ENCODE measurements at places on chromosomes 5 and 9. TPM values are rescaled to one million over a fixed set of nuclear protein-coding genes. Genes with fewer than 3 reads are reported as not detected.

DNA sequence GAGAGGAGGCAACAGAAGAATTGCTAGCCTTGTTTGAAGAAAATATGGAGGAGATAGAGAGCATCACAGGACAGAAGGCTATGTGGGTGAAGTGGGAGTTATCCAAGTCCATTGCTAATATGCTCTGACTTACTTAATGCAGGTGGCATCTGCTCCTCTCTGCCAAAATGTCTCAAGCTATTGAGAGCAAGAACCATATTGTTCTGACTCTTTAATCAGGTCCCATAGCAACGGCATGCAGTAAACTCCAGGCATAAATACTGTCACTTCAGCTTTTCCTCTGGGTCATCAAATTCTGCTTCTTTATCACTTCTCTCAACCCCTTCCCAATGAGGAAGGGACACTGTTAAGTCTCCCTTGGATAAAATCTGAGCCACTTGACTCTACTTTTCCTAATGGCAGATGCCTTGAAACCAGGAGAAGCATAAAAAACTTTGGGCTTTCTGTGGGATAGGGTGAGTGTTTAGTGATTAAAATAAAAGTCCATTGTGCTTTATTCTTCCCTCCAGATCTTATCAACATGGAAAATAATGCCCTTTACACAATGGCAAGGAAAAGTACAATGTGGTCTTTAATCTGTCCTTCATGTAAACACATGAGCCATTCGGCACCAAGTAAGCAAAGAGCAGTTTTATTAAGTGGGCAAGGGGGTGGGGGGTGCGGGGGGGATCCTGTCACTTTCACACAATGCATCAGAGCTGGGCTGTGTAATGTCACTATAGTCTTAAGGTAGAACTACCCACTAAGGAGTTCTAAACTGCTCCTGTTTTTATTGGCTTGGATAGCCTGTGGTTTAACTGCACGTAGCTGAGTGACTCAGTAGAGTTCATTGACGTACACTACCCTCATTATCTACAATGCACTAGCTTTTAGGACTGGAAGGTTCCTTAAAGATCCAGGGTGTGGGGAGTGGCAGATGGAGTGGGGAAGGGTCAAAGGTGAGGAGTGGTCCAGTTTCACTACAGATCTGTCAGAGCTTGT, 71.0 kb upstream of the TARS1 start:
- DNase-seq = no peak

DNA sequence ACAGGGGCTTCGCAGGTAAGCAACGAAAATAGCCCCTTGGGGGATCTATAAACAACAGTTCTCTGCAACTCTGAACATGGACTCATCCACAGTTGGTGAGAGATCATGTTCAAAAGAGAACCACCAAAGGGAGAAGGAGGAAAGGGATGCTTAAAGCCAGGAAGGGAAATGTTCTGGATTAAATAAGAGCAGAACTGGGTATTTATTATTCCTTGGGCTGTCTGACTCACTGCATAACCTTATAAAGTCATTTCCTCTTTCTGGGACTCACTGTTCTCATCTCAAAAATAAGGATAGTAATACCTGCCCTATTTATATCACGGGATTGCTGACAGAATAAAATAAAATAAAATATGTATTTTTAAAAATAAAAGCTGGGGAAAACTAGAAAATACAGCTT, 11.2 kb upstream of the MARCHF3 start:
- DNase-seq = no peak

Gene FAM151B
- not detected for polyA plus RNA-seq

Gene PCDHB12
- not detected for polyA plus RNA-seq

GRCh38 chr9:68714416-68715180, 9.6 kb downstream of the PIP5K1B start:
- DNase-seq = no peak

GRCh38 chr9:126487856-126488255, 125.9 kb upstream of the LMX1B start:
- no peak for DNase-seq

GRCh38 chr5:89900346-89900745, 509.2 kb downstream of the CETN3 start:
- DNase-seq = no peak

Gene ITK
- polyA plus RNA-seq = 71.9 TPM

- no peak for DNase-seq
Observed at GRCh38 chr9:90162819-90163218, 479.8 kb downstream of the DIRAS2 start.

DNA sequence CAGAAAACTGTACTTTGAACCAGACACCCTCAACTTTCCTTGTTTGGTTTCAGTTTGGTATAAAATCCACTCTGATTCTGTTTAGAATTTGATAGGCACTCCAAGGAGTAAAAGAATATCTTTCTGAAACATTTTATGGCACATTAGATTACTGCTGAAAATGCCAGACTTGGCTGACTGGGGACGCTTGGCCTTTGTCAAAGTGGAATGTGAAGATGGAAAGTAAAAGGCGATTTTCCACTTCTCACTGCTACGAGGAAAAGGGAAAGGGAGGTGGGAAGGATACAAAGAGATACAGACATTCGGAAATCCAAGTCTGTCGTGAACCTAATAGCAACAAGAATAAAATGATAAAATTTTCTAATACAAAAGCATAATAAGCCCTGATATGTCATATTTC, 203.9 kb downstream of the DMRT2 start:
- DNase-seq = no peak

DNA sequence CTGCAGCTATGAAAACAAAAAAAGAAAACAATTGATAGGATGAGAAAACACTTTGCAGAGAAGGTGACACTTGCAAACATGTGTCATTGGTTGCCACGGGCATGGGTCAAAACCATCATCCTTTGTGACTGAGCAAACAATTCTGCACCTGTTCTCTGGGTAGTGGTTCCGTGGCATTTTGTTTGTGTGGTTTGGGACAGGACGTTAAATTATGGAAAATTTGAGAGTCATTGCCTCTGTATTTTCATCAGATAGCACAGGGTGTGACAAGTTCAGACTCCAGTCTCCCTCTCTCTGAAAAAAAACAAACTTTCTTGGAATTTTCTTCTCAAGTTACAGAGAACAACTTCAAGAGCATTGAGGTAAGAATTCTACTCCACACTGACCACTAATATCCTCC, 113.4 kb upstream of the HMHB1 start:
- DNase-seq = no peak

DNA sequence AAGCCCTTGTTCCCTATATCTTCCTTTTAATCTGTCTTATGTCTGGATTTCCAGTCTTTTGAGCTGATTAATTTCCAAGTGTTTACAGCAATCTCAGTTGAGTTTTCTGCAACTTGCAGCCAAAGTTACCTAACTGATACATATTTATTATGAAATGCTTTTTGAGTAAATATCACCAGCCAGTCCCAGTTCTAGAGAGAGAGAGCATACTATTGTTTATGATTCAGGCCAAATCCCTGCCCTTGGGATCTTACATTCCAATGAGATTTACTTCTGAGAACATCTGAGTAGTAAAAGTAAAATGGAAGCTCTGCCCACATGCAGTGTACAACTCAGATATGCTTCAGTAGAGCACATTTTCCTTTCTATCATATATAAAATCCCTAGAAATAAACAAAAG, 661.7 kb downstream of the KCTD16 start:
- DNase-seq = no peak

DNA sequence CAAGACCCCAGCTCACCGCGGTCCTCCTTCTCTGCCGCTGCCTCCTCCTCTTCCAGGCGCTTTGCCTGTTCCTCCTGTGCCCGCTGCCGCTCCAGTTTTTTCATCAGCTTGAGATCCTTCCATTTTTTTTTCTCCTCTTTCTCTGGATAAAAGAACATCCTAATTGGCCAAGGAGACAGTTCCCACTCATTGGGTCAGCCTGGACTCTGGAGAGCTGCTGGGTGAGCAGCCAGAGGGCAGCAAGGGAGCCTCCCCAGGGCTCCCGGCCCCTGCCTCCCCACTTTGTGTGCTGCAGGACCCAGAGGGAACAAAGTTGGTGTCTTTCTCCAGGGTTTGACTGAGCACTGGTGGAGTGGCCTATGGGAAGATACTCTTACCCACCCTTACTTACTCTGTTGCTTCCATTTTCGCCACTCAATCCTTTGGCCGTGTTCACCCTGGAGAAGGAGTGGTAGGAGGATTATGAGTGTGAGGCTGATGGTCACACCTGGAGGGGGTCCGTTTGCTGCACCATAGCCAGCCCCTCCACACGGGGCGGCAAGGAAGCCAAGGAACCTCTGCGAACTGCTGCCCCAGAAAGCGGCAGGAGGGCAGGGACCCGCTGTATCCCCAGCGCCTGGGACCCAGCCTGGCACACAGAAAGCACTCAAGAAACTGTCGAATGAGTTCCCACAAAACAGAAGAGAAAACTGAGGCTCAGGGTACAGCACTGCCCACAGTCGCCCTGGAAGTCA, 708 bp downstream of the SPOUT1 start:
- DNase-seq = no peak

DNA sequence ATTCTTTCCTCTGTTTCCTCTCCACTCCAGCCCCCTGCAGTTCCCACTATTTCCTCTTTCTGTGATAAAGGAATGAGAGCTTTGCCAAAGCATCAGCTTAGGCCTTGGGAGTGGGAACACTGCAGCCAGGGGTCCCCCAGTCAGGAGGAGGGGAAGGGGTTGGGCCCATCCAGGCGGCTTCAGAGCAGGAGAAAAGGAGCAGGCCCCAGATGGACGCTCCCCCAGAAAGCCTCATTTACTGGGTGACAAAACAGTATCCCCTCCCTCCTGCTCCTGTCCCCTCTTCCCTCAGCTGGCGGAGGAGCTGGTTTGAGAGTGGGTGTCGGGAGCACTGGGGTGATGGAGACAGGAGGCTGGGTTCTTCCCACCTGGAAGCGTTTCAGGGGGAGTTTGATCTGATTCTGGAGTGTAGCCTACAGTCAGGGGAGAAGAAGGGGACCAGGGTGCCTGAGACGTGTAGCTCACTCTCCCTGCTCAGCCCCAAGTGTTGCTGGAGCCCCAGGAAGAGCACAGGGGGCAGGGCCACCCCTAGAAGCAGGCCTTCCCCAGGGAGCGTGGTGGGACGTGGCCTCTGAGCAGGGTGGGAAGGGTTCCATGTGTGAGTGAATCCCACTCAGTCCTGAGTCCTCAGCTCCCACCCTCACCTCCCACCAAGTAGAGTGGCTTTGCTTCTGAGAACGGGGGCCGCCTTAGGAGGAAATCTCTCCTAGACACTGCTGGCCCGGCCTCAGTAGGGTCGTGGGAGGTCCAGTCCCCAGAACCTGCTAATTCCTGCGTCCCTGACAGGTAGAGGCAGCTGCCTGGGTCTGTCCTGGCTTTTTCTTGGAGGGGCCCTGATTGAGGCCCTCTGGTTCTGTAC, 173.1 kb downstream of the CACNA1B start:
- no peak for DNase-seq
